AG04450 (cell line): ENCODE measurements at places on chromosomes 2 and 18. TPM values are rescaled to one million over a fixed set of nuclear protein-coding genes. Genes with fewer than 3 reads are reported as not detected.

DNA sequence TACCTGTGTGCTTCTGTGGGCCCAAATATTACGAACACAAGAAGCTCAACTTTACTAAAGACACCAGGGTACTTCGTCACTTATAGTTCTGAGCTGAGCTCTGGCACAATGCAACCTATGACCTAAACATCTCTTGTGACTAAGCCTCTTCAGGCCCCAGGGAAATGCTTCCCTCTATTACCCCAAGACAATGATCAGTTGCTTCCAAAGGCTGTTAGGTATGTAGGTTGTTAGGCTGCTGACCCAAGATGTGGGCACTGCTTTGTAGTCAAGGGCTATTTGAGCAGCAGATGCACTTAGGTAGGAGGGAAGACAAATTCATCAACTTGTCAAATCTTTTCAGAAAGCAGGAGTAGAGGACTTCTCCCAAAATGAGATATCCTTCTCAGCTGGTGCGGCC is 640.1 kb downstream of the EPHA4 start:
- DNase-seq: no peak

GRCh38 chr2:197675246-197675645 is at the start of gene RFTN2:
Gene RFTN2 (minus strand): TSS chr2:197675587. CDS start chr2:197675458, 129 bp downstream.
- DNase-seq: no peak

DNA sequence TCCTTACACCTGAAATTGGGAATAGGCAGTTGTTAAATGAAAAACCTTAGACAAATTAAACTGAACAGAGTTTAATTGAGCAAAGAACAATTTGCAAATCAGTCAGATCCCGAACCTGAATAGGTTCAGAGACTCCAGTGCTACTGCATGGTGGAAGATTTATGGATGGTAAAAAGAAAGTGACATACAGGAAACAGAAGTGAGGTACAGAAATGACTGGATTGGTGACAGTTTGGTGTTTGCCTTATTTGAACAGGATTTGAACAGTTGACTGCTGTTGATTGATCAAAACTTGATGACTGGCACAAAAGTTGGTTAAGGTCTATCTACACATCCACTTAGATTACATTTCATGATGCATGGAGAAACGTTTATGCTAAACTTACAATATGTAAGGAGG is 248.8 kb downstream of the HNMT start:
- DNase-seq: no peak

- no peak for DNase-seq
Measured at GRCh38 chr2:216090369-216090786, 8.7 kb downstream of the TMEM169 start.

DNA sequence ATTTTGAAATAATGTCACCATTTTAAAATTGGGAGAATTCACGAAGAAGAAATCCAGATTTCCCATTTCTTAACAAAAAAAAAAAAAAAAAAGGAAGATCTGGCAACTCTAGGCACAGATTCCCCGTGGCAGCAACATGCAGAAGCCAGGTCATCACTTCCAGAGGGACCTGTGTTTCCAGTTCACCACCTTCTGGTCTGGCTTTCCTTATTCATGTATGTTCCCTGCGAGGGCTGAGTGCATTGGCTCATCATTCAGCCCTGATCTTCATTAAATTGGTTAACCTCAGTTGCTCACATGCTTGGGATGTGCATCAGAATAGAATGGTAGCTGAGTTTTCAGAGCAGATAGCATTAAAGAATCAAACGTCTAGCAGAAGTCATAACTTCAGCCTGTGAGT is 25.0 kb upstream of the MAP3K20 start:
- no peak for DNase-seq

The CDKL4 gene
- polyA plus RNA-seq: not detected in 2 replicates

The SCN9A gene
- 39.9 and 56.8 TPM in 2 replicates for polyA plus RNA-seq

GRCh38 chr2:174731546-174731945 is 32.7 kb downstream of the CHRNA1 start:
- no peak for DNase-seq

DNA sequence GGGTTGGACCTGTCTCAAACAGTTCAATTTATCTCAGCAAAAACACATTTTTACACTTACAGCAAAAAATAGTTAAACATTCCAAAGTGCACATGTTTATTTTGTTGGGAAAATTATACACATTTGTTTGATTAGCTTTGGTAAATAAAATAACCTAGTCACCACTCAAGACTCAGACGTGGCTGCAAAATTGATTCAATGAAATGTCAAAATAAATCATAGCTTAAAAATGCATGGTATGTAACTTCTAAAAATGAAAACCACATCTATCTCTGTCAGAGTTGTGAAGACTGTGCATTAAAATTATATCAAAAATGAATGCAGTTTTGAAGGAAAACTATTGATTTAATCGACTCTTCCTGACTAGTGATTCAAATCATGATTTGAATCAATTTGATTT is 56.7 kb downstream of the GALNT14 start:
- no peak for DNase-seq

- no peak for DNase-seq
Measured at GRCh38 chr18:49648326-49648725, 86.5 kb downstream of the LIPG start.

DNA sequence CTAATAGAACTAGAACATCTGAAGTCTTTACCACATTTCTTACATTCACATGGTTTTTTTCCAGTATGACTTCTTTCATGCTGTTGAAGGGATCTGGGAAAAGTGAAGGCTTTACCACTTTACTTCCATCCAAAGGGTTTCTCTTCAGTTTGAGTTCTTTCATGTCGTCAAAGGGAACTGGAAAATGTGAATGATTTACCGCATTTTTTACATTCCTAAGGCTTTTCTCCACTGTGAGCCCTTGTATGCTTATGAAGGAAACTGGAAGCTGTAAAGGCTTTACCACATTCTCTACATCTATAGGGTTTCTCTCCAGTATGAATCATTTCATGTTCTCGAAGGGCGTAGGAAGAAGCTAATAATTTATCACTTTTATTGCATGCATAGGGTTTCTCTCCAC is 46.7 kb downstream of the NBEAL1 start:
- peak; percentile 34 for DNase-seq

DNA sequence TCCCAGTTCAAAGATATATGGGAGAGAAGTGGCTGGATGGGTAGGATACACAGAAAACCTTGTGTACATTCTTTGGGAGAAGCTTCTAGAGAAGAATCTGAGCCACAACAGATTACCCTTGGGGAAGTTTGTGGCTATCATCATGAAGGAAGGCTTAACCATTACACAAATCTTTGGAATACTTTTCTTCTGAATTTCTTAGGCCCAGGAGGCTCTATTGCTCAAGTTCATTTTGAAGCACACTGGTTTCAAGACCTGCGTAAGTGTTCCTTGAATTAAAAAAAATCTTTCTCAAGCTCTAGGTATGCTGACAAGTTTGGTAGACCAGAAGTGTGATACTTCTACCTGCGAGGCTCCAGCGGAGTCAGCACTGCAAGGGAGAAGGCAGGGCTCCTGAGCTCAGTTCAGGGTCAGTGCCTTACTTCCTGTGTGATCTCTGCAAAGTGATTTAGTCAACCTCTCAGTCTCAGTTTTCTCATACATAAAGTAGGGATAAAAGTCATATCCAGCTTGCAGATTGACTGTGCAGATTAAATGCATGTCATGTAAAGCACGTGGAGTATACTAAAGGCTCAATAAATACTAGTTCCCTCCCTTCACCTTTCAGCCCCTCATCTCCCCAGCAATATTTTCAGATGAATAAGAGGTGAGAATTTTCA is 438.6 kb downstream of the DLGAP1 start:
- no peak for DNase-seq

GRCh38 chr18:54119524-54120019 is 104.9 kb downstream of the MBD2 start:
- peak; percentile 20 for DNase-seq

The REG3A gene
- polyA plus RNA-seq: not detected in 2 replicates

DNA sequence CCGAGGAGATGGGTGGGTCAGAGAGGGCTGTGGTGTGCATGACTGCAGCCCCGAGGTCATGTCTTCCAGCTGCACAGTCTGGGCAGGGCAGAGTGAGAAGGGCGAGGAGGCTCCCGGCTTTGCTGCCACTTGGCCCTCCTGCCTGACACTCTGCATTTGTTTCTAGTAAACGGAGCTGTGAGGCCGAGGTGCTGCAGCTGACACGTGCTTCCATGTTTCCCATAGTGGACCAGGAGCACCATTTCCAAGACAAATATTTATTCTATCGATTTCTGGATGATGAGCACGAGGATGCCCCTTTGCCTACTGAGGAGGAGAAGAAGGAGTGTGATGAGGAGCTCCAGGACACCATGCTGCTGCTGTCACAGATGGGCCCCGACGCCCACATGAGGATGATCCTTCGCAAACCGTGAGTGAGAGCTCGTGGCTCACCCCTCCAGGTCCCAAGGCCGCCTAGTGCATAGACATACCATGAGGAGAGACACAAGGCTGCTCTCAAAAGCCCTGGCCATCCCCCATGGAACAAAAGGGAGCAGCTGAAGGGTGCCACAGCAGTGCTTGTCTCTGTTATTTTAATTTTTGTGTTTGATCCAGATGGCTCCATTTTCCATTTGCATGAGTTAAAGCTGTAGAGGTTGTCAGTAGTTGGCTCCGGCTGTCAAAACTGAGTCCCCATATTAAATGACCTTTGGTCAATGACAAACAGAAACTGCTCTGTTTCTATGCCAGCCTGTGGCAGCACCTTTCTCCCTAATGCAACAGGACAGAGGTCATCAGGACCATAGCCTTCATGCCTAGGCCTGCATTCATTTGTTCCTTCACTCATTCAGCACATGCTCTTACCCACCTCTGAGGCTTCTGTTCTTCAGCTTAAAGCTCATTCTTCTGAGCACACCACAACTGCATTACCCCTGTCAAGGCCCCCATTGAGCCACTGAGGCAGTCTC is 108.3 kb upstream of the MAP3K20 start:
- no peak for DNase-seq

DNA sequence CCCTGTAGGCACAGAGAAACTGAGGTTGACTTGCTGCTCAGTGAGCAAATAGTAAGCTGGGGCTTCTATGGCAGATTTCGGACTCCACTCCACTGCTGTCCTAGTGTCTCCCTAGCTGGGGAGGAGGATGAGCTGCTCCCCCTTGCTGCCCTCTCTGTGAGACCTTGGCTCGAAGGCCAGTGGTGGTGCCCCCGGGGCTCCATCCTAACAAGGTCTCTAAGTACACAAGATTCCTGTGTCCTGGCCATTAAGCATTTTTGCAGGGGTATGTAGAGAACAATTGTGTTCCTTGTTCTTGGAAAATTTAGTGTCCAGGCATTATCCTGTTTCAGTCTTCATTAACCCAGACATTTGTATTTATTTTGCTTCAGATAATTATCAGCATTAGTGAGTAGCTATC is 21.3 kb upstream of the BCL2L11 start:
- no peak for DNase-seq

GRCh38 chr2:152046940-152047339 is 51.9 kb downstream of the CACNB4 start:
- DNase-seq: no peak
